ENCODE measurements at places on chromosomes 12 and 14.

GRCh38 chr14:41349289-41349910, 257.3 kb upstream of the LRFN5 start:
- DNase-seq, result no peak

DNA sequence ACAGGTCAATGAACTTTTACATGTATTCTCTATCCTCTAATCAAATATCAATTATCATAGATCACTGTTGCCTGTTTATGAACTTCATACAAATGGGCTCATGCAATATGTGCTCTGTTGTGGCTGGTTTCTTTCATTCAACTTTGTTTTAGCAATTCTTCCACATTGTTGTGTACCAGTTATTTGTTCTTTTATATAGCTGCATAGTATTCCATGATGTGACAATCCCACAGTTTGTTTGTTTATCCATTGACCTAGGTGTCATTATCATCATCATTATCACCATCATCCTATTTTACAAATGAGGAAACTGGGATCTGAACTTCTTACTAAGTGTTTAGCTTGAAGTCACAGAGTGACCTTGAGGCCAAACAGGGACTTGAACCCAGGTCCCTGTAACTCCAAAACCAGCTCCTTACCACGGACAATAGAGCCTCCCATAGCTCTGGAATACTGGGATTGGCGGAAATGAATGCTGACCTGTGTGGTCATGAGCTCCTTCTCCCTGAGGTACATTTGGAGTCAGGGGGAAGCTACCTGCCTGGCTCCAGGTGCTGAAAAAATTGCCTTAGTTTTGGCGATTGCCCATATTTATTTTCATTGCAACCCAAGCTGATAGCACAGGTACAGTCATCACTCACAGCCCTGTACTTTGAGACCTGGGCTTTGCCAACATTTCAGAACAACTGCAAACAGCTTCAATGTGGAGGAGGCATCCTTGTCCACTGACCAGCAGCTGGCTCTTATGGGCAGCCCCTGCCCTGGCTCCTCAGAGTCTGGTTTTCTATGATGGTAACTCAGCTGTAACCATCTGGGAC, 9.2 kb downstream of the ZFP36L1 start:
- DNase-seq, result no peak

DNA sequence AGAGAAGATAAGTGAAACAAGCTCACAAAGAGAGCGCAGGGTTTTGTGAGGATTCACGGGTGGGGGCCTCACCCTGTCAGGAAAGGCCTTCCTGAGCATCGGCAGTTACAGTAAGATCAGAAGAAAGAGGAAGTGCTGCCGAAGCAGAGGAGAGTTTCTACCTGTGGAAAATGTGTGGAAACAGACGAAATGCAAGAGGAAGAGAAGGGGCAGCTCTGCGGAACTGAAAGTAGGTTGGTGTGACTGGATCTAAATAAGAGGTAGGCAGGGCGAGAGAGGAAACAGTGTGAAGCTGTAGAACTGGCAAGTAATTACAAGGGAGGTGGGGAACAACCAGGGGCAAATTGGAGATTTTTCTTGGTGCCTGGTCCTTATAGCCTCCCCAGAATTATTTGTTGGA, 2.6 kb downstream of the GPR68 start:
- DNase-seq, result no peak

DNA sequence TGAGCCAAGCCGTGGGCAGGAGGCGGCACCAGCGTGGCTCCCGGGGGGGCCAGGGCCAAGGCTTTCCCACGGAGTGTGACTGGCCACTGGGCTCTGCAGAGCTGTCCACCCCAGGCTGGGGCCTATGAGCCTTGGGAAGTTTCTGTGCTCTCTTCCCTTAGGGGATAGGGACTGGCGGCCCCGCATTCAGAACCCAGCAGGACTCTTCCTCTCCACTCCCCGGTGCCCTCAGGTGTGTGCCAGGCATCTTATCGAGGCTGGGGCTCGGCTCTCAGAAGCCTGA, 17.8 kb upstream of the EIF2B2 start:
- no peak for DNase-seq

DNA sequence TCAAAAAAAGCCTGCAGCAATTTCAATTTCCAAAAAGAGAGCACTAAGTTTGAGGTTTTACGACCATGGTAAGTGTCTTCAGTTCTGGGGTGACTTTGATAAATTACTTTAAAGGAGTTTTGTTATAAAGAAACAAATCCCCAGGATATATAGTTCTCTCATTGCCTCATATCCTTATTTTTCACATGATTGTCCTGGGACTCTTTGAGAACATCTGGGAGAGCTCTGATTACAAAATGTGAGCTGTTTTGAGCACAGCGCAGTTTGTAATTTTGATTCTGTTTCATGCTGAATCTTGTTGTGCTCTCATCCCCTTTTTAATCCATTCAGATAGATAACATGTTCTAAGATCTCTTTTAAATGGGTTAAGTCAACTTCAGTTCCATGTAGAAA, 67.7 kb upstream of the DCN start:
- DNase-seq, result no peak

DNA sequence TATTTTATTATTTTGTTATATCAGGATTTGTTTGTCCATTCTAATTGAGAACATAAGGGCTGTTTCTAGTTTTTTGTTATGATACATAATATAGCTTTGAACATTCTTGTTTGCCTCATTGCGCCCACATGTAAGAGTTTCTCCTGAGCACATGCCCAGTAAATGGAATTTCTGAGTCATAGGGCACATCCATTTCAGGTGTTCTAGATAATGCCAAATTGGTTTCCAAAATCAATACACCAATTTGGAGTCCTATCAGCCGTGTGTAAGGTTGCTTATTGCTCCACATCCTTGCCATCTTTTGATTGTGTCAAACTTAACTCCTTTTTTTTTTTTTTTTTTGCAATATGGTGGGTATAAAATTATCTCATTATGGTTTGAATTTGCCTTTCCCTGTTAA, 97.9 kb upstream of the RESF1 start:
- no peak for DNase-seq

- DNase-seq, result no peak
Observed at GRCh38 chr14:70190156-70190555, 1.4 kb upstream of the SLC8A3 start.

DNA sequence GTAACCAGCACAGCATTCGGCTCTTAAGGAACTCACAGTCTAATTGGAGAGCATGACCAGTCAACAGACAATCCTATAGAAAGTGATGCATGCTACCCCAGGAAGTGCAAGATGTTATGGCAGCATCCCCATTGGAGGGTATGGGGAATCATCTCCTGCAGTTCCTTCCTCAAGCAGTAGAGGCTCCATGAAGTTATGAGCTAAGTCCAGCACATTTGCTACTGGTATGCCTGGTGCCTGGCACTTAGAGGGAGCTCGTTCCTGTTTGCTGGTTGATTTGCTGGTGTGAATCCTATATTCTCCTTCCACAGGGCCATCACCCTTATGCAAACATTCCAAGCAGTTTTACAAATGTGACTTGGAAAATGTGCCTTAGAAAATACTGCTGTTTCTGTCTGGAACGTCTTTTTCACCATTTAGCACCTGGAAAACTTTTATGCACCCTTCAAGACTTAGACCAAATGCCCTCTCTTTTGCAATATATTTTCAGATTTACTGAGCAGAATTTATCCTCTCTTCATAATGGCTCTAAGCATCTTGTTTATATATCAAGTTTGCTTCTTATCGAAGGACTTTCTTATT, 136.1 kb upstream of the WSCD2 start:
- DNase-seq, result no peak

DNA sequence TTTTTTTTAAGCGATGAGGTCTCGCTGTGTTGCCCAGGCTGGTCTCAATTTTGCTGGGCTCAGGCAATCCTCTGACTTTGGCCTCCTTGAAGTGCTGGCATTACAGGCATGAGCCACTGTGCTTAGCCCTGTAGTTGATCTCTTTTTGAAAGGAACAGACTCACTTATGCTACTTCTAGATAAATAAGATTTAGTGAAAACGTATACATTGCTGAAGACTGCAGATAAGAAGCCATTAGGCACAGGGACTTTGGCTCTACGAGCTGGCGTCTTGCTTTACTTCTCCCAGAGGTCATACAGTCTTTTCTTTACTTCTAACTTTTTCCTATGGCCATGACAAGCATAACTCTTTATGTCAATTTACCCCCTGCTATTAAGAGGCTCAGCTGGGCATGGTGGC, 9.4 kb downstream of the PTGR2 start:
- no peak for DNase-seq

DNA sequence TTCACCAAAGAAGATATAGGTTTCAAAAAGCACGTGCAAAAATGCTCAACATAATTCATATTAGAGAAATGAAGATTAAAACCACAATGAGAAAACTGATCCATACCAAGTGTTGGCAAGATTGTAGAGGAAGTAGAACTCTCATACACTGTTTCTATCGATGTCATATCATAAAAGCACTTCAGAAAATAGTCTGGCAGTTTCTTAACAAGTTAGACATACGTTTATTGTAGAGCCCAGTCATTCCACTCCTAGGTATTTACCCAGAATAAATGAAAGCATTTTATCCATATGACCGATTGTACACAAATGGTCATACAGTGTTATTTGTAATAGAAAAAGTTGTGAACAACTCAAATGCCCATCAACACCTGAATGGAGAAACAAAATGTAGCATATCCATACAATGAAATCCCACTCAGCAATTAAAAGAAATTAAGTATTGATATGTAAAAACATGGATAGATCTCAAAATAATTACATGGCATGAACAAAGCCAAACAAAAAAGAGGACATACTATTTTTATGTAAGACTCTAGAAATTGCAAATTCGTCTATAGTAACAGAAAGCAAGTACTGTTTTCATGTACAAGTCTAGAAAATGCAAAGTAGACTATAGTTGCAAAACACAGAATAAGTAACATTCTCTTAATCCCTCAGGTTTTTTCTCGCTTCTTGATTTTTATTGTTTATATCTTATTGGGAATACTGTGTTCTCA, 41.0 kb downstream of the USP15 start:
- no peak for DNase-seq

- no peak for DNase-seq
Observed at GRCh38 chr12:28693565-28694219, 455.4 kb upstream of the FAR2 start.

DNA sequence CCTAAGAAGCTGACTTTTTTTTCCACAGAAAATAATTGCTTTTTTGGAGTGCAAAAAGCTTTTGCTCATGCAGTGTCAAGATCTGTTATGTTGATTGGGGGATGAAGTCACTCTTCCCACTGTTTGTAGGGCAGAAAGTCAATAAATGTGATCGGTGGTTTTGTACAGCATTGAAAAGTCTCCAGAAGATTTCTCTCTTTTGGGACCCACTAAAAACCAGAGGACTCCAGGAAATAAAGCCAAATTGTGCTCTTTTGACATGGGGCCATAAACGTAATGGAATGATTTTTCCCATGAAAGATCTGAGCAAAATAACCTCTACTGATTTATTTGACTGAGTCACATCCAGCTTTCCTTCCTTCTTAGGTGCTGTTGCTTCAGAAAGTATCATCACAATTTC, 122.5 kb downstream of the SNAPC1 start:
- DNase-seq, result no peak

GRCh38 chr12:101650346-101651117, 46.9 kb upstream of the CHPT1 start:
- DNase-seq, result no peak

DNA sequence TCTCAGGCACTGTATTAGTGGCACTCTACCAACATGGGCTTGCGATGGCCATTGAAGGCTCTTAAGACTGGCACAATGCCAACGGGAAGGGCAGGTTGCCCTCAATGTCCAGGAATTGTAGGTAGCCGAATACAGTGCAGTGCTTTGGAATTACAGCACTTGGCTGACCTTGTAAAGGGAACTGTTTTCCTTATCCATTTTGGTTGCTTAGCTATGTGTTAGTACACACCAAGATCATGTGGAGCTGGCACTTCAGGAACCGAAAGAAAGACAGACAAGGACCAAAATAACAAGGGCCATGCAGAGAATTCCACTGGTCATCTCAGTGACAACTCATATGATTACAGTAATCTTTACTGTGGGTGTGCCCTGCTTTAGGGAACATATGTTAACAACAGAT, 72.7 kb downstream of the DYRK2 start:
- DNase-seq, result no peak

Measured in CD4-positive, alpha-beta T cell (primary cell).